Mesendoderm (in vitro differentiated cells): ENCODE measurements at places on chromosomes 3 and 15.

DNA sequence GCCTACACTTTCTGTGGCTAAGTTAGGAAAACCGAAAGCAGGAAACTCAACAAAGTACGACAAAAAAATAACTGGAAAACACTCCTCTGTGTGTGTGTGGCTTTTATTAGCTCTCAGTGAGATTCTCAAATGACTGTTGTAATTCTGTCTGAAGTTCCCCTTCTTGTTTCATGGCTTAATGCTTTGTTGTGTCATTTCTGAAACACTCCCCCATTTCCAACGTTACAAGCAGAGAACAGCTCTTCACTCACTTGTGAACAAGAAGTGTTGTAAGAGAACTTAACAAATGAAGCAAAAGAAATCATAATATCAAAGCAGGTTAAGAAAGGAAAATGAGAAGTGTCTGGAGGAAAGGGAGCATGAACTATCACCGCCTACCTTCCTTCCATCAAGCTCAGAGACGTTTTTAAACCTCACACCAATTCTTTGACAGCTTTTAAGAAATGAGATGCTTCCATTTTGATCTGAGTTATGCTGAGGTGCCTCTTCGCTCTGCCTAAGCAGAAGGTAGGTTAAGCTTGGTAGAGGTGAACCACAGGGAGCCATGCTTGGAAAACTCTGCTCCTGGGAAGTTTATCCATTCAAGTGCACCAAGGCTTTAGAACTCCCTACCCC, 12.4 kb upstream of the SEC62 start:
- H3K27ac ChIP-seq = no peak overlapping the region
- H3K36me3 ChIP-seq = no peaks in the 10 kb centered on the region
- no peaks in the 10 kb centered on the region for H3K4me1 ChIP-seq
- no peak overlapping the region for H3K4me3 ChIP-seq
- DNase-seq = no peak
- no peaks in the 10 kb centered on the region for H3K27me3 ChIP-seq

GRCh38 chr15:40047415-40048210, 8.6 kb upstream of the SRP14 start:
- H3K27me3 ChIP-seq = no peaks in the 10 kb centered on the region
- H3K4me3 ChIP-seq = no peak overlapping the region

- DNase-seq = peak; percentile 79
- H3K27ac ChIP-seq = no peak overlapping the region
- no peak overlapping the region for H3K4me3 ChIP-seq
- no peaks in the 10 kb centered on the region for H3K36me3 ChIP-seq
- no peaks in the 10 kb centered on the region for H3K27me3 ChIP-seq
Measured at GRCh38 chr15:66401130-66402021, 14.7 kb downstream of the MAP2K1 start.

DNA sequence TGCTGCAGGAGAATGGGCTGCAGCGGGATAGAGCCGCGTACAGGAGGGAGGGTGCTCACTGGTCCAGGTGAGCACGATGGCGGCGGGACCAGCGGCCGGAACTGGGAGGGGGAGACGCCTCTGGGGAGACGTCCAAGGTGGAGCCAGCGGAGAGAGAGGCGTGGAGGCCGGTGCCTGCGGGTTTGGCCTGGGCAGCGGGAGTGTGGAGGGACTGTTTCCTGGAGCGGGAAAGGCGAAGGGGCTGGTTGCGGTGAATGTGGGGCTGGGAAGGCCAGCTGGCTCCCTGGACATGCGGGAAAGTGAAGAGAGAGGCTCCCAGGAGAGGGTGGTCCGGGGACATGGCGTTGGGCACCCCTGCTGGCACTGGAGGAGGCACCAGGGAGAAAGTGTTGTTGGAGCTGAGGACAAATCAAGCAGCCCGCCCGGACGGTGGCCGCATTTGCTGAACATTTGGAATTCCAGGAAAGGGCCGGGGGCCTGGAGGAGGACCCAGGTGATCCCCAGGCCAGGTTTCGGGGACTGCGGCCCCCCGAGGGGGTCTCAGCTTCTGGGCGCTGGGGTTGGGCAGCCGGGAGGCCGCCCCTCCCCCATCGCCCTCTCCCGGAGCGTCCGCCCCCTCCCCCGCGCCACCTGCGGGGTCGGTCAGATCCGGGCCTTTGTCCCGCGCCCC, 34.3 kb downstream of the DNAJB8 start:
- peak overlapping the region; percentile 20 for H3K4me3 ChIP-seq
- no peaks in the 10 kb centered on the region for H3K36me3 ChIP-seq
- DNase-seq = peak; percentile 64
- no peak overlapping the region for H3K27ac ChIP-seq
- no peaks in the 10 kb centered on the region for H3K4me1 ChIP-seq

DNA sequence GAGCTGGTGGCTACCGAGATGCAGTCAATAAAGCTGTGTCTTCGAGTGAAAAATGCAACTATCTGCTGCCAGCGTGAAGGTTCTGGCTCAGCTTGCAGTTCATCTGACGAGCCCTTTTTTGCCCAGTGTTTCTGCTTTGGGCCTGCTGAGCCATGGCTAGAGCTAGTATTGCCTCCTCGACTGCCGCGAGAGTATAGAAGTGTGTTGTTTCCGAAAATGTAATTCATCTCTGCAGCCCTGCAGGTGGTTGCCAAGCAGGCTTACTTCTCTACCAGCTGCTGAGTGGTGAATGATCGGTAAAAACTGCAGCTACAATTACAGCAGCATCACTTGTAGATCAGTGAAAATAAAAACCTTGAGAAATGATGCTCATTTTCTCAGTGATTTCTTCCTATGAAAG, 114.8 kb downstream of the DLG1 start:
- H3K27ac ChIP-seq = no peak overlapping the region
- H3K27me3 ChIP-seq = no peaks in the 10 kb centered on the region
- no peaks in the 10 kb centered on the region for H3K36me3 ChIP-seq
- no peak for DNase-seq
- H3K4me3 ChIP-seq = no peak overlapping the region

- H3K4me1 ChIP-seq = no peaks in the 10 kb centered on the region
- no peak overlapping the region for H3K4me3 ChIP-seq
- H3K36me3 ChIP-seq = no peaks in the 10 kb centered on the region
- H3K27me3 ChIP-seq = no peaks in the 10 kb centered on the region
- no peak overlapping the region for H3K27ac ChIP-seq
- peak; percentile 44 for DNase-seq
Measured at GRCh38 chr15:70284438-70285214, 186.9 kb upstream of the TLE3 start.

- DNase-seq = no peak
- H3K27me3 ChIP-seq = no peaks in the 10 kb centered on the region
- H3K27ac ChIP-seq = no peak overlapping the region
- no peaks in the 10 kb centered on the region for H3K4me1 ChIP-seq
- no peaks in the 10 kb centered on the region for H3K36me3 ChIP-seq
Measured at GRCh38 chr15:50059883-50060282, 59.1 kb downstream of the ATP8B4 start.

GRCh38 chr15:69303337-69304181, 4.8 kb downstream of the PAQR5 start:
- no peak overlapping the region for H3K27ac ChIP-seq
- no peaks in the 10 kb centered on the region for H3K4me1 ChIP-seq
- DNase-seq = peak; percentile 55
- no peak overlapping the region for H3K4me3 ChIP-seq
- no peaks in the 10 kb centered on the region for H3K36me3 ChIP-seq
- peaks cover 13% of the 10 kb centered on the region for H3K27me3 ChIP-seq

DNA sequence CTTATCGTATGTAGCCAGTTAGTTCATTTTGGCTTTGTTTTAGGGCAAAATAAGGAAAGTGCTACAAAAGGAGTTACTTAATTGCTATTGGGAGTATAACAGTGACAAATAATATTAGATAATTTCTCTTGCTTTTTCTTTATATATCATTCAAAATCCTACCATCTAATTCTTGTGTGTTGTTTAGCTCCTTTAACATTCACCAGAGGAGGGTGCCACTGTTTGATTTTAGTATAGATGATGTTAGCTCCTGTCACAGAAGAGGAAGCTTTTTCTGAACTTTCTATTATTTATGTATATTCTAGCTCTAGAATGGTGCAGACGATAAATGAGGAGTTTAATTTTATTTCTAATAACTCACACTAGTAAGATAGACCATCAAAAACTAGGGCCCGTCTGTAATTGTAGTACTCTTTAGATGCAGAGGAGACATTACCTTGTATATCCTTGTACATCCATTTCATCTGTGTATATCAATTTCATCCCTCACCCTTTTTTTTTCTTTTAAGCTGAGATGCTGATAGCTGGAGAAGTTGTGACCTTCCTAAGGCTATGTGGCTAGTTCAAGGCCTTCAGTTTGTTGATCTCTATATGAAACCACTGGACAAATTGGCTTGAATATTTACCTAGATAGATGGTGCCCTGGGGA, 3.0 kb downstream of the PPM1L start:
- no peak for DNase-seq
- no peaks in the 10 kb centered on the region for H3K36me3 ChIP-seq
- H3K4me1 ChIP-seq = peaks cover 4% of the 10 kb centered on the region

DNA sequence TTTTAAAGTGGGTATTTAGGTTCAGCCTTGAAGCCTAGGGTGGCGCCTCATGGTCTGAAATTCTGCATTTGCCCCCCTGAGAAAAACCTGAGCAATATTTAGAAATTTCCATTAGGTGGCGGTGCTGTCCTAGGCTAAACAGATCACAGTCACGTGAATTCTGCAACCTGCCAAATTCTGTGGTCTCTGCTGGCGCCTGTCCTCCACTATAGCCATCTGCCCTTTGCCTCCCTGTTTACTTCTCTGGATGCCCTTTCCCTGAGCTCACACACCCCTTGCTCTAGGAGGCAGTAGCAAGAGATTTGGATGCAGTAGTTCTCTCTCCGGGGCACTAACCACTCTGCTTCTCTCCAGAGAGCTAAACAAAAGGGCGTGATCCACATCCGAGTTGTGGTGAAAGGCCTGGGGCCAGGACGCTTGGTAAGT, 9.1 kb downstream of the MRPS11 start:
- peak; percentile 79 for DNase-seq
- no peak overlapping the region for H3K4me3 ChIP-seq
- H3K4me1 ChIP-seq = no peaks in the 10 kb centered on the region
- peaks cover 2% of the 10 kb centered on the region for H3K36me3 ChIP-seq
- H3K27me3 ChIP-seq = no peaks in the 10 kb centered on the region

- no peak for DNase-seq
- no peak overlapping the region for H3K27ac ChIP-seq
- no peaks in the 10 kb centered on the region for H3K36me3 ChIP-seq
- H3K27me3 ChIP-seq = no peaks in the 10 kb centered on the region
Measured at GRCh38 chr15:78675617-78676360, 34.8 kb upstream of the CHRNB4 start.

DNA sequence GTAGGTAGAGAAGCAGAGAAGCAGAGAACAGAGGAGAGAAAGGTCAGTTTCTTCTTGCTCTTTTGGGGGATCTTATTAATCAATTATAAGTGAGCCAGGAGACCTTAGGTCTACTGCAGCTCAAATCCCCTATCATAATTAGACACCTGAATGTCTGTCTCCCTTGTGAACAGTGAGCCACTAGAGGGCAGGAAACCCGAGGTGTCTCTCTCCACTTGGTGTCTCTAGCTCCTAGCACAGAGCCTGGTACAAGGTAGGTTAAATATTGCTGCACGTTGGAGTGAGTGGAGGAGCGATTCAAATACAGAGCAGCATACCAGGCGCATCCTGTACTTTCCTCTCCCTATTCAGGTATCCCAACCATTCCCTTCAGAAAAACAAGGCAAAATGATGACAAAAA, 2.0 kb upstream of the ST8SIA2 start:
- H3K4me1 ChIP-seq = no peaks in the 10 kb centered on the region
- no peak overlapping the region for H3K4me3 ChIP-seq
- H3K27me3 ChIP-seq = peaks cover 2% of the 10 kb centered on the region
- DNase-seq = peak; percentile 78

GRCh38 chr3:31132132-31132769, 237.8 kb upstream of the GADL1 start:
- H3K27me3 ChIP-seq = no peaks in the 10 kb centered on the region
- no peaks in the 10 kb centered on the region for H3K36me3 ChIP-seq
- H3K4me3 ChIP-seq = no peak overlapping the region
- H3K27ac ChIP-seq = no peak overlapping the region

- H3K4me1 ChIP-seq = no peaks in the 10 kb centered on the region
- H3K4me3 ChIP-seq = no peak overlapping the region
- DNase-seq = no peak
- no peaks in the 10 kb centered on the region for H3K27me3 ChIP-seq
Measured at GRCh38 chr3:171178714-171179113, 152.2 kb upstream of the SLC2A2 start.

DNA sequence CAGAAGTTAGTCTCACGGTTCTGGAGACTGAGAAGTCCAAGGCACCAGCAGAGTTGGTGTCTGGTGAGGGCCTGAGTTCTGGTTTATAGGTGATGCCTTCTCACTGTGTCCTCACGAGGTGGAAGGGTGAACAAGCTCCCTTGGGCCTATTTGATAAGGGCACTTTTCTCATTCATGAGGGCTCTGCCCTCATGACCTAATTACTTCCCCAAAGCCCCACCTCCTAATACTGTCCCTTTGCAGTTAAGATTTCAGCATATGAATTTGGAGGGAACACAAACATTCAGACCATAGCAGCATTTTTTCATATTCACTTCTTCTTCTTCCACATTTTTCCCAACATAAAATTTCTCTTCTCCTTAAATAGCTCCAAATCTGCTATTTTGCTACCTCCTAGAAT, 41.5 kb downstream of the TMEM41A start:
- no peaks in the 10 kb centered on the region for H3K4me1 ChIP-seq
- H3K4me3 ChIP-seq = no peak overlapping the region
- no peaks in the 10 kb centered on the region for H3K36me3 ChIP-seq
- no peak overlapping the region for H3K27ac ChIP-seq
- DNase-seq = no peak

DNA sequence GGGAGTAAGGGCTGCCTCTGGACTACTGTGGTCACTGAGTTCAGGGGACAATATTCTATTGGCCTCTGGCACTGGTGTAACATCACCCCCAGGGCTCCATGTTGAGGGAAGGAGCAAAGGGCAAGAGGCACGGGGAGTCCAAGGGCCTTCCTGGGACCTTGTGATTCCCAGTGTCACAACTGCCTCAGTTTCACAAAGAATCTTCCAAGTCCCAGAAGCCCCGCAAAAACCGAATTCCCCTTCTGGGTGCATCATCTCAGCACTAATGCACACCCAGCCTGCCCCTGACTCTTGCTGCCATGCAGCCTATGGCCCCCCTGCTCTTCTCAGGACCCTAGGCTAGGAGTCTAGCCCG, 5.5 kb downstream of the AMOTL2 start:
- DNase-seq = no peak
- H3K36me3 ChIP-seq = peaks cover 24% of the 10 kb centered on the region
- peaks cover 26% of the 10 kb centered on the region for H3K4me1 ChIP-seq
- peak overlapping the region; percentile 54 for H3K27ac ChIP-seq
- H3K27me3 ChIP-seq = no peaks in the 10 kb centered on the region
- no peak overlapping the region for H3K4me3 ChIP-seq

DNA sequence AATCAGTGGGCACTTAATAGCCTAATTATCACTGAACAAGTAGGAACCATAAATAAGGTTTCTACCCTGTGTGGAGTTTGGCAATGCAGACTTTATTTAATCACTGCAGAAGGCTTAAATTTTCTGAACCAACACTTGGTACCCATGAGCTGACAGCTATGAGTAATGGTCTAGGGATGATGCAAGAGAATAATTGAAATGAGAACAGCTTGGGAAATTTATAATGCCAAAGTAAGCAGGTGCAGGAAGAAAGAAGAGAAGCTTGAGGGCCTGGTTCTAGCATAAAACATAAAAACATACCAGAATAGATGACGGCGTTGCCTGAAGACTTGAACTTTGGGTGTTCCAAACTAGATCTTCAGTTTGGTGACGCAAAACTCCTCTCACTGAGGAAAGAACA, 67.0 kb downstream of the IMPG2 start:
- no peaks in the 10 kb centered on the region for H3K27me3 ChIP-seq
- no peaks in the 10 kb centered on the region for H3K36me3 ChIP-seq
- no peak for DNase-seq
- H3K27ac ChIP-seq = no peak overlapping the region

GRCh38 chr3:43296565-43296964, 10.2 kb downstream of the SNRK start:
- no peak overlapping the region for H3K27ac ChIP-seq
- no peaks in the 10 kb centered on the region for H3K36me3 ChIP-seq
- H3K4me1 ChIP-seq = no peaks in the 10 kb centered on the region
- H3K4me3 ChIP-seq = no peak overlapping the region
